Renal pelvis (tissue), 12 donors: ENCODE measurements at places on chromosomes 5 and 9. TPM values are rescaled to one million over a fixed set of nuclear protein-coding genes. Genes with fewer than 3 reads are reported as not detected.
A peak's percentile ranks its signal among the peaks of the same experiment; 100 is the strongest.

CCDC192 gene
- polyA plus RNA-seq: 1.2 TPM

LCN2 gene
- 1.2 TPM for polyA plus RNA-seq

TRAF2 gene
- polyA plus RNA-seq: 16.4 TPM

KCNMB1 gene
- polyA plus RNA-seq: 1.3 TPM

PPP3R2 gene
- polyA plus RNA-seq: not detected

ECSCR gene
- polyA plus RNA-seq: 24.4 TPM

ANKHD1 gene
- polyA plus RNA-seq: 152 TPM

F12 gene
- 9.1 TPM for polyA plus RNA-seq

TEX10 gene
- 45.8 TPM for polyA plus RNA-seq

NPR3 gene
- polyA plus RNA-seq: 19.3 TPM

DRD1 gene
- polyA plus RNA-seq: 0.04 TPM

- DNase-seq: peak; percentile 60
Observed at GRCh38 chr9:69324549-69325401, at the start of gene ENTREP1. ENTREP1 (plus strand) TSS chr9:69325215; CDS start chr9:69325310, 95 bp downstream.

DNA sequence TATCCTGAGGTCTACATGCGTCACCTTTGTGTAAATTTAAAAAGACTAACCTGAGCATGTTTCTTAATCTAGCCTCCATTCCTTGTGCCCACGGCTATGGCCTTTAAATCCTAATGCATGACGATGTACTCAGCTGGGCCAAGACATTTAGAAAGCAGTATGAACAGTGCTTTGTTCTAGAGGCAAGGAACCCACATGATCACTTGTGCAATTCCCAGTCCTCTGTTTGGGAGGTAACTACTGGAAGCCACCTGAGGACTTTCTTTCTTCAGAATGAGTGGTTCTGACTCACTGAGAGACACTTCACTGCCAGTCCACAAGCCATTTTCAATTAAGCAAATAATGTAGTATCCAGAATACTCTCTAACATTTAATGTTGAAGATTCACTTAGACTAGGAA, 181.3 kb downstream of the RAB3C start:
- no peak for DNase-seq

DNA sequence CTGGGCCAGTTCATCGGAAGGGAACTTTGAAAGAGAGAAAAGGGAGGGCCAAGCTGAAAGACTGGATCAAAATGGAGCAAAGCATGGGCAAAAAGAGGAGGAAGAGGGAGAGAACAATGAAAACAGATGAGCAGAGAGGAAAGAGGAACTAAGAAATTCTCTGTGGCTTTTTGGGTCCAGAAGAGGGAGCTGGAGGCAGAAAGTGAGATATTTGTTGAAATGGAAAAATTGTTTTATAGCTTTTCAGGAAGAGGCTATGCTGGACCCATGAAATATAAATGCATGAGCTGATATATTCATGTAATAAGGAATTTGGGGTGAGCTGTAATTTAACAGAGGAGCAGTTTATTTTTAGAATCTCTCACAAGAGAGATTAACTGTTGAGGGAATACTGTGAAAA, 457.3 kb downstream of the DMAC1 start:
- DNase-seq: no peak

- no peak for DNase-seq
Observed at GRCh38 chr5:132810605-132811004, 2.5 kb upstream of the SOWAHA start.

GRCh38 chr9:134991808-134992754, 74.4 kb upstream of the FCN1 start:
- DNase-seq: peak; percentile 5

- DNase-seq: peak; percentile 21
Observed at GRCh38 chr9:91001146-91001611, 199.6 kb downstream of the SYK start.

DNA sequence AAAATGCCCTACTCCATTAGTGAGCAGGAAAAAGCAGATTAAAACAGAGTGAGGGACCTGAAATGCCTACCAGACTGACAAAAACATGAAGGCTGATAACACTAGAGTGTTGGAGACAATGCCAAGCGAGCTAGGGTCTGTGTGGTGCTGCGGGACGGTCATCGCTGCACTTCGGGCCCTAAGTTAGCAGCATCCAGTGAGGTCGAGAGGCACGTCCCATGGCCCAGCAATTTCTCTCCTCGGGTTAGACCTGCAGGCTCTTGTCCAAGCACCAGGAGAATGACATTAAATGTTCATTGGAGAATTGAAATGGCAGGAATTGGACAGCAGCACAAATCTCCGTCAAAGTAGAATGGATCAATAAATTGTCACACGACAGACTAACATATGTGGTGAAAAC, 5.3 kb upstream of the CACNA1B start:
- no peak for DNase-seq

GRCh38 chr5:66642538-66642937, 46.3 kb downstream of the MAST4 start:
- no peak for DNase-seq

DNA sequence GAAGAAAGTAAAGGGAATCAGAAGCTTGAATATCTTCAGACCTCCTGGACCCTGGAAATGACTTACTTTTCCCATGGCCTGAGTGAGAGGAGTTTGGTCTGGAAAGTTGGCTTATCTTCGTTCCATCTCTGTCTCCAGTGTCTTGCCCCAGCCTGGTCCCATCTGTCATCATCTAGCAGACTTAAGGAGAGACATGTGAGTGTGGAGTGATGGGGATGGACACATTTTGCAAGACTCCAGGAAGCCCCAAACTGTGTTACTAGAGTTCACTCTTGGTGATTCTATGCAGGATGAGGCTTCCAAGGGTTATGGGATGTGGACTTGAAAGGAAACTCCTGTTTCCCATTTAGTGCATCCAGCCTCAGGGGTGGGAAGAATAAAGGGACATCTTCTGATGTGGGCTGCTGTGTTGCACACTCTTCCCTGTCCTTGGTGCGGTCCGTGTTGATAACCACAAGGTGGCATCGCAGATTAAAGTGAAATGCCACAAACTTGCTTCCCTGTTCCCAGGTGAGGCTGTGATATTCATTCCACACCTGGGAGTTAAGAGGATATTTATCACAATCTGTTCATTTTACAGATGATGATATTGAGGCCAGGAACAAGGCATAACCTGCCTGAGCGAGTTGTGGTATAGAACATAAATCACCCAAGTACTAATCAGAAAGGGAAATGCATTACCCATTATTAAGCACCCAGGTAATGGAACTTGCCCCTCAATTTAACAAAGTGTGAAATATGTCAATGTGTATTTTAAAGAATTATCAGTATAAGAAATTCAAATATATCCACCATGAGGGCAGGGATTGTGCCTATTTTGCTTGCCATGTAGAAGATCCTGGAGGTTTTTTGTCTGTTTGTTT, 269.9 kb upstream of the PAPPA start:
- DNase-seq: peak; percentile 14

- no peak for DNase-seq
Observed at GRCh38 chr9:107925749-107926297, 436.3 kb upstream of the KLF4 start.

DNA sequence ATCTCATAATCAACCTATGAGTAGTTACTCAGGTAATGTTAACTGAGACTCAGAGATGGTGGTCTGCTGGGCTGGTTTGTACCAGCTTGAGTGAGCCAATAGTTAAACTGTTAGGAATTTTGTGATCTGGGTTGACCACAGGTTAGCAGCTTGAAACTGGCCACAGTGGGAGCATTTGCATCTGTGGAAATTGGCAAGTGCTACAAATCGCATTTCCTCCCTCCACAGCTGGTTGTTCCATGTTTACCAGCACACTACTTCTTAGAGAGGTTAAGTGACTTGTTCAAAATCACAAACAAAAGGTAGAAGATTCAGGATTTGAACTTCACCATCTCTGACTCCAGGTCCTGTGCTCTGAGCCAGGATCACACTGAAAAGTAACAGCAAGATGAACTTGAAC, 446.9 kb upstream of the CLINT1 start:
- no peak for DNase-seq

GRCh38 chr5:55234121-55234700, 803 bp upstream of the CCNO start:
- no peak for DNase-seq

GRCh38 chr9:80842389-80842788, 847.0 kb downstream of the TLE1 start:
- DNase-seq: peak; percentile 15

DNA sequence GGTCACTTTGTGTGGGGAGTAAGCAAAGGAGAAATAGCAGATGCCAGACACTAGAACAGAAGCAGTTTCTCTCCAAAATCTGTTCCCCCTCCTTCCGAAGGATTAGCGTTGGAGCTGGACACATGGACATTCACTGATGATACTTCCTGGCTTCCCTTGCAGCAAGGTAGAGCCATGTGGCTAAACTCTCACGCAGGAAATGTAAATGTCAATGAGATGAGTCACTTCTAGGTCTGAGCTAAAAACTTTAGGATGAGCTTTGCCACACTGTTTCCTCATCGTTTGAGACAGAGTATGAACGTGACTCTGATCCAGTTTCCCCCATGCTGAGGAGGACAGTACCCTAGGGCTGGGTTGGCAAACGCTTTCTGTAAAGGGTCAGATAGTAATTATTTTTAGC, 5.1 kb downstream of the BHMT2 start:
- DNase-seq: no peak

DNA sequence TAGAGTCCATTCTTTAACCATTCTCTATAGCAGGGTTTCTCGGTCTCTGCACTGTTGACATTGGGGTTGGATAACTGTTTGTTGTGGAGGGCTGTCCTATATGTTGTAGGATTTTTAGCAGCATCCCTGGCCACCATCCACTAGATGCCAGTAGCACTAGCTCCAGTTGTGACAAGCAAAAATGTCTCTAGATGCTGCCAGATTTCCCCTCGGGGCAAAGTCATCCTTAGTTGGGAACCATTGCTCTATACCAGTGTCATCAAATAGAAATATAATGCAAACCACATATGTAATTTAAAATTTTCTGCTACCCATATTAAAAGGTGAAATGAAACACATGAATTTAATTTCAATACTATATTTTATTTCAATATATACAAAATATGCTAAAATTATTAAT, 2.9 kb downstream of the TTC23L start:
- no peak for DNase-seq

GRCh38 chr5:164433106-164433870, 927.9 kb downstream of the MAT2B start:
- DNase-seq: no peak

- no peak for DNase-seq
Observed at GRCh38 chr5:16726538-16726946, 109.7 kb upstream of the RETREG1 start.

DNA sequence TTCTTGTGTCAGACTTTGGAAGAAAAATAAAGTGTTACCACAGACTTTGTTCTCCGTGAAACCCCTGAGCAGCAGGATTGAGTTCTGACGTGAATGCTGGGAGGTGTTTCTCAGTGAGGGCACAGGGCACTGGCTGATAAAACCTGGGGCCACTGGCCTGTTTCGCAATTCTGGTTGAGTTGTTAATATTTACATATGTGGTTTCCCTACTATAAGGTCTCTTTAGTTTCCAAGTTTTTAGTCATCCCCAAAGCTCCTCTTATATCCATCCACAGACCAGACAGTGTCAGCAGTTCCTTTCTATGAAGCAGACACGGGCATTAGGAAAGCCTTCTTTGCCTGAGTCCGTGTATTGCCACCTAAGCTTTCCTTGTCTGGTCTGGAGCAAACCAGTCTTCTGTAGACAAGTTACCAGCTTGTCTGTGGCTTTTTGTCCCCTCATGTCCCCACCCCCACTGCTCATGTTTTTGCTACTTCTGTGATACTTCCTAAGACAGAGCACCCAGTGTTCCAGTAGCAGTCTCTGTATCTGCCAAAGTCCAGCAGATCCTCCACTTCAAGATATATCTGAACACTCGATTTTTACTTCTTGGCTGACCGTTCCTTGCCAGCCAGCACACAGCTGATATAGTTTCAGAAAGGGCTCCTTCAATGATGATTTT, 42.0 kb downstream of the ACO1 start:
- no peak for DNase-seq

DNA sequence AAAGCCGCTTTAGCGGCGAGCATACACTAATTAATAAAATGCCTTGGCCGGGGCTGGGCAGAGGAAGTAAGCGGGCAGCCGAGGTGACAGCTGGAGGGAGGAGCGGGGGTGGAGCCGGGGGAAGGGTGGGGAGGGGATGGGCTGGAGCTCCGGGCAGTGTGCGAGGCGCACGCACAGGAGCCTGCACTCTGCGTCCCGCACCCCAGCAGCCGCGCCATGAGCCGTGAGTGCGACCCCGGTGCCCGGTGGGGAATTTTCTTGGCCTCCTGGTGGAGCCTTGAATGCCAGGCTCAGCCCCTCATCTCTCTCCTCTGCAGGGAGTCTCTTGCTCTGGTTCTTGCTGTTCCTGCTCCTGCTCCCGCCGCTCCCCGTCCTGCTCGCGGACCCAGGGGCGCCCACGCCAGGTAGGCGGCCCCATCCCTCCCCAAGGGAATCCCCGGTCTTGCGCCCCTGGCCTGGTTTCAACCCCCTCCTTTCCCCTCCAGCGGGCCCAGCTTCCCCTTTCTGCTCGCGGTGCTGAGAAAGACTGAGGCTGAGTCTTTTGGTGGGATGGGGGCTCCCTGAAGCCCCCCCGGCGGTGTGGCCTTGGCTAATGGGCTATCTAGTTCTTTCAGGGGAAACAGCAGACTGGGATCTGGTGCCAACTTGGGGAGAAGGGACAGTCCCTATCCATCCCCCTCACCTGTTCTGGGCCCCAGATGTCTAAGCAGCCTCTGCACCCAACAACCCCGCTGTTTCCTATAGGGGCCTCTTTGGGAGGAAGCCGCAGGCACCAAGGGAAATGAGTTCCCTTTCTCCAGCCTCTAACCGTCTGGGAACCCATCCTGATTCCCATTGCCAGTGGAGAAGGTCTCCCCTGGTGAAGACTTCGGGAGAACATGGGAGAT, at the start of gene PTGS1:
Gene PTGS1 (plus strand): TSS at position 156 of the 887 bp plus-strand sequence. CDS start 61 bp downstream, at position 217.
- DNase-seq: no peak

GRCh38 chr5:172747471-172747870, 23.5 kb downstream of the DUSP1 start:
- DNase-seq: no peak

- no peak for DNase-seq
Observed at GRCh38 chr9:97786341-97786740, 66.7 kb upstream of the FOXE1 start.

DNA sequence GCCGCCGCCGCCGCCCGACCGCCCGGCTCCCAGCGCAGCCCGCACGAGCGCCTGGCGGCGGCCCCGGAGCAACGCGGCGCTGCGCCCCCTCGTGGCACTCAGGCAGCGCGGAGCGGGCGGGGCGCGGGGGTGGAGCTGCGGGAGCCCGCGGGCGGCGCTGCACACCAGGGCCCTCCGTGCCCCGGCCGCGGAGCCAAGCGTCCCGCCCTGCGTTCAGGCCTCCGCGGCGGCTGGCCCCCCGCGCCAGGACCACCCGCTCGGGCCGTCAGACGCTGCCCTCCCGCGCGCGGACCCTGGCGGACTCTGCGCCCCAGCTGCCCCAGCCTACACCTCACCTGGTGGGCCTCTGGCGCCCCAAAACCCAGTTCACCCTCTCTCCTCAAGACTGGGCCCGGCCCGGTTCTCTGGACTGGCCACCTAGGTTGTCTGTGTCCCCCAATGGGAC, at the start of gene RASGEF1C:
Gene RASGEF1C (minus strand): TSS at position 75 of the 445 bp plus-strand sequence. CDS start 71,159 bp downstream, outside the sequence.
- peak; percentile 52 for DNase-seq

- no peak for DNase-seq
Observed at GRCh38 chr9:113709721-113710120, 166.4 kb upstream of the ZNF618 start.
